ENCODE measurements at places on chromosomes 6 and 20.

DNA sequence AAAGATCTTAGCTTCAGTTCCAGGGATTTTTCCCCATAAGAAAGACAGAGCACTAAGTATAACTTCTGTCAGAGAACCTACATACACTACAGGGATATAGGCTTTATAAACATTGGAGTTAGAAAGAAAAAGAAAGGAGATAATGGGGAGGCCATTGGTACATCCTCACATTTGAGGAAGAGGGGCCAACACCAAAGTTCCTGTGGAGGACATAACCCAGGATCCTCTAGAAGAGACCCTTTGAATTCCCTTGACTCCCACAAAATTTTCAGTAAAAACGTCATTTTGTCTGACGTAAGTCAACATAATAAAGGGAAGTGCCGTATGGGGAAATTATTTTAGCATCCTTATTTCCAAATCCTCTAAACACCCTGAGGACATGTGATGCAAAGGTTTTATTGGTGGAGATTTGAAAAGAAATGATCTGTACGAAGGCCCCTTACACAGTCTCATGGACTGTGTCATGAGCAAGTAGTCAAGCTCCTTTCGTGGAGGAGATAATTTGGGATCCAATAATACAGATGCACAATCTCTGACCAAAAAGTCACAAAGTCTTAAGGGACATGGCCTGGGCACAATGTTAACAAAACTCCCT is 33.2 kb downstream of the HLA-DRA start:
- no peak for DNase-seq

- DNase-seq: peak; percentile 13
These were observed 9.4 kb downstream of the ADTRP start for GRCh38 chr6:11769244-11769643.

DNA sequence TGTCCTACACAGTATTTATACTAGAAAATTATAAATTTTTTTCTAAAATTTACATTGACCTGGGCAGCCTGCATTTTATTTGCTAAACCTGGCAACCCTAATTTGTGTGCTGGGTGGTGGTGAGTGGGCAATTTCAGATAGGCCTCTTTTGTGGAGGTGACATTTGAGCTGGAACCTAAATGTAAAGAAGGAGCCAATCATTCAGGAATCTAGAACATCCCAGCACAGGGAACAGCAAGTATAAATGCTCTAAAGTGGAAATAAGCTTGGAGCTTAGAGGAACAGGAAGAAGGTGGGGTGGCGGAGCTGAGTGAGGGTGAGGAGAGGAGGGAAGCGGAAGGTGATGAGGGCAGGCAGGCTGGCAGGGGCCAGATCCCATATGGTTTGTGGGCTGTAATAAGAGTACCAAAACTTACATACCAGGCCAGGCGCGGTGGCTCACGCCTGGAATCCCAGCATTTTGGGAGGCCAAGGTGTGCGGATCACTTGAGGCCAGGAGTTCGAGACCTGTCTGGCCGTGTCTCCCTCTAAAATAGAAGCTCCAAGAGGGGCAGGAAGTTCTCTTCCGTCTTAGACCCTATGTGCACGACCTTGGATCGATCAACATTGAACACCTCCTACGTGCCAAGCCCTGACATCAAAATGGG is 549 bp upstream of the CSE1L start:
- no peak for DNase-seq

DNA sequence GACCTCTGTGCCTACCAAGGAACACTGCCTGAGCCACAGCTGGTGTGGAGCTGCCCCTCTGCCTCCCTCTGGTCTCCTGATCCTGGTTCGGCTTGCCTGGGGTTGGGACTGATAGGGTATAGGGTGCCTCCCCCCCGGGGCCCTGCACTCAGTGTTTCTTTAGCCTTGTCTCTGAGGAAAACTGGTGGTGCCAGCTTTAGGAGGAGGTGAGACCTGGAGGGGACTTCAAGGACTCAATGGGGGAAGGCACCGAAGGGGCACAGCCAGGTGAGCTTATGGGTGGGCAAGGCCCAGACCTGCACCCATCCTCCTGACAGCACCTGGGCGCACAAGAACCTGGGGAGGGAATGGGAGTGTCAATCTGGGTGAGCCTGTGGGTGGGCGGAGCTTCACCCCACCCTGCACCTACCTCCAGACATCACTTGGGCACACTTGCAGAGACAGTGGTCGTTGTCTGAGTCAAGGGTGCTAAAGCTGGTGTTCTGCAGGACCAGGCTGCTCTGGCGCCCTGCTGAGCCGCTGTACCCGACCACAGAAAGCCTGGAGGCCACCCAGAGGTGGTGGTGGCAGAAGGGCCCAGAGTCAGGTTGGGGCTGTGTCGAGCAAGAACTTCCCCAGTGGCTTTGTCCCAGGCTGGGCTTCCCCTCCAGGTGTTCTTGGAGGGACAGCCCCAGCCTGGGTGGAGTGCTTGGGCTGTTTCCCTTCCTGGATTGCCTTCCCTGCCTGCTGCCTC is 40.5 kb downstream of the FAM110A start:
- no peak for DNase-seq

GRCh38 chr6:104705095-104705707 is 154.5 kb downstream of the HACE1 start:
- peak; percentile 57 for DNase-seq

DNA sequence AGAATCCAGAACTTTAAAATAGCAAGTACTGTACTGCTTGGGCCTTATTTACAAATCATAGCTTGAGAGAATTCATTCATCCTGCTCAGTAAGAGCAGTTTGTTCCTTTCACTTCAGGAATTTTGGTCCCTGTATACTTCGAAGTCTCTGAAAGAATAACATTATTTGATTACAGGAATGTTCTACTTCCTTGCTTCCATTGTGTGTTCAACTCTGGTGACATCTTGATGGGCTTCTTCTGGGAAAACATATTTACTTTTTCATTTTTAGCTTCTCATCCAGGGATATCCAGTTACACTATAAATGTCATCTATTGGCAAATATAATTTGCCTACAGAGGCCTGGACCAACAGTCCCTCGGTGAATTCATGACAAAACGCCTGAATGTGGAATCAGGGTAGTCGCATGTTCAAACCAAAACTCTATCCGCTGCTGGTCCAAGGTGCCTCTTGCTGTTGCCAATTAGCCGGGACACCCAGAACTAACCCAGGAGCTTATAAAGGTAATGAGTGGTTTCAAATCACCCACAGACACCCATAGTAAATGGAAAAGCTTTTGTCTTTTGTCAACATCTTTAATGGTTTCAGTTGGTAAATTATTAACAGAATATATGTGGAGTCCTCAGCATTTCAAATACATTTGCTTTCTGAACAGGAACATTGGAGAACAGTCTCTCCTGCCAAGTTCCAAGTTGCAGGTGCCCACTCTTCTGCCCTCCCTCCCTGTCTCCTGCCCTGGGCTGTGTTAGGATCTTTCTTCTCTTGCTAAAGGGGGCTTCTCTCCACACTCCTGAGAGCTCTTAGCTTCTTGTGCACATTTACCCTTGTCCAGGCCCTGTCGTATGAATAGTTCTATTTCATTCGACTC is 162.5 kb upstream of the CITED2 start:
- DNase-seq: no peak

DNA sequence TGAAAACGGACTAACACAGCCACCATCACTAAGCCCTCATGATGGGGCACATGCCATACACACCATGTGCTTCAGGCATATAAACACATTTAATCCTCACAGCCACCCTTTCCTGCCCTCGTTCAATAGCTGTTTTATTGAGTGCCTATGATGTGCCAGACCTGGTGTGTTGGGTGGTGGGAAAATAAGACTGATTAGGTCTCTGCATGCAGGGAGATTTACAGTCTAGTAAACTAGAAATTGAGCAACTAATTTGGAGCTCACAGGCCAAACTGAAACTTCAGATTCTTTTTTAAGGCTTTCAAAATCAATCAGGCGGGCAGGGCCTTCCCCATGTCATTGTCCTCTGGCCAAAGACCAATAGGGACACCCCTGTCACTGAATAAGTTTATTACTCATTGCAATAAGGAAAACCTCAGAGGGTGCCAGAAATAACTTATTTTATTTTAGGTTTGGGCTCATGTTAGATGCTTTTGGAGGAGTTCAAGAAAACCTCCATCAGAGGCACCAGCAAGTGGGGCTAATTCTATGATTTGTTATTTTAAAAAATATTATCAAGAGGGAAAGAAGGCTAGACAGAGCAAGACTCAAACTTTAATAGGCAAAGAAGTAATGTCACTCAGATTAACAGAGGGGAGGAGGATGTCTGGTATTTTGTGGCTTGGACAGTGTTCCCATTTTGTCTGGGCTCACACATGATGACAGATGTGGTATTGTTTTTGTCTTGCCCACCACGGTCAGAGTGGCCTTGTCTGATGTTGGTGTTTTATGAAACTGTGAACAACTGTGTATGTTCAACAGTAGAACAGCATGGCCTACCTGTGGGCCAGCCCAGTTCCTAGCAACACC is 12.0 kb downstream of the ZFP64 start:
- DNase-seq: no peak

DNA sequence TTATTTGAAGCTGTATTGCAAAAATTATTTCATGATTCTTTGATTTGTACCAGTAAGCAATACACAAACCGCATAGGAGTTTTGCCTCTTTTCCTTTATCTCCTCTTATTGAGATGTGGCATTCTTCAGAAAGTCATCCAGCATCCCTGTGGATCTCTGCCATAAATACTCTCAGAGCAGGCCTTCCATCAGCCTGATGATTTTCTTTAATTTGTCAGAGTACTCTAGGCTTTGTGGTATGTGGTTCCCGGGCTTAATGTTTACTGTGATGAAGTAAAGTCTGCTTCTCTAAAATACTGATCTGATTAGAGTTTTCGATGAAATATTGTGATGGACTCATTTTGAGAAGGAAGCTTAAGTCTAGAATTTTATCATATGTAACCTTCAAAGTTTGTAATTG is 31.1 kb upstream of the SLC35D3 start:
- DNase-seq: no peak

DNA sequence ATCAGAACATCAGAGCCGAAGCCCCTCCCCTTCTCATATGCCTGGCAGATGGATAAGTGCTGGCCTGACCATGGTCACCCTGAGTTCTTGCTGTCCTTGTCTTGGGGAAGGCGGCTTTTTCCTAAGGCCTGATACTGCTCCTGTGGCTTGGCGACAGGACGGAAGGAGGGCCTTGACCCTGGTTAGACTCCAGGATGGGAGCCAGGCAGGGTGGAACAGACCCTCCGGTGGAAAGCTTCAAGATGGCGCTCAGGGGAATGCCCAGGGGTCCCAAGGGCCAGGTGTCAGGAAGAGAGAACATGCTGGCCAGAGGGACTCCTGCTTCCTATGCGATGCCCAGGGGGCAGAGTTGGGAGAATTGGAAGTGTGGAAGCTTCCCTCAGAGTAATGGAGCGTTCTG is 29.6 kb downstream of the ADA start:
- DNase-seq: no peak
